ENCODE measurements at places on chromosomes 4 and X. TPM values are rescaled to one million over a fixed set of nuclear protein-coding genes. Genes with fewer than 3 reads are reported as not detected.

FOXR2 gene
- 2.0 TPM for total RNA-seq

FRMPD3 gene
- not detected for total RNA-seq

MRFAP1L1 gene
- 61.4 TPM for total RNA-seq

KIF4A gene
- 58.6 TPM for total RNA-seq

STATH gene
- total RNA-seq, result not detected

CENPE gene
- 36.9 TPM for total RNA-seq

TCEANC gene
- total RNA-seq, result 0.88 TPM

PUDP gene
- total RNA-seq, result 7.3 TPM

MAGEC2 gene
- 184 TPM for total RNA-seq

SLC25A14 gene
- total RNA-seq, result 14.1 TPM

GLOD5 gene
- not detected for total RNA-seq

NEUROG2 gene
- 0.12 TPM for total RNA-seq

SMARCAD1 gene
- 30.8 TPM for total RNA-seq

KCND1 gene
- 0.59 TPM for total RNA-seq

GATA1 gene
- total RNA-seq, result not detected

GALNTL6 gene
- not detected for total RNA-seq

RNF212 gene
- total RNA-seq, result not detected

SCOC gene
- 80.4 TPM for total RNA-seq

MAGEA9B gene
- total RNA-seq, result not detected

LDB2 gene
- 0.98 TPM for total RNA-seq

MAGEA2 gene
- 28.7 TPM for total RNA-seq

MAGEA10 gene
- 0.60 TPM for total RNA-seq

FABP2 gene
- total RNA-seq, result not detected

CHRNA9 gene
- 0.48 TPM for total RNA-seq

UNC5C gene
- 0.48 TPM for total RNA-seq

RAB28 gene
- 25.9 TPM for total RNA-seq

TMEM154 gene
- total RNA-seq, result 0.60 TPM

XAGE1A gene
- 1.9 TPM for total RNA-seq

USP26 gene
- not detected for total RNA-seq

PPEF1 gene
- not detected for total RNA-seq

ADH1A gene
- not detected for total RNA-seq

Measured in RPMI7951 (cell line).